ENCODE measurements at places on chromosomes 7 and 10.

DNA sequence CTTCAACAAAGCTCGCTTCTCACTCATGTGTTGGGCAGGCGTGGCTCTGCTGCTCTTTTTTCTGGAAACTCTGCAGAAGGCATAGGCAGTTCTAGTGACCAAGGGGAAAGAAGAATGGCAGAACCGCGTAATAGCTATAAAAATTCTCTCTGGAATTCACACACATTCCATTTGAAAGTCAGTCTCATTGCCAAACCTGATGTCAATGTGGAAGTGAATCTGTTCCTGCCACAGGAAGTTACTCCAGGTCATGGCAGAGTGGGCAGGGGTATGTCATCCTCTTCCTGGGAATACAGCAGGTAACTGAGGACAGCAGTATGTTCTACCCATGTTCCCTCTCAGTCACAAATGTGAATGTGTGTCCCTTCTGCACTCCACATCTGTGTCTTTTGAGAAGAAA lies 8.2 kb upstream of the PAXIP1 start:
- no peak for DNase-seq

- peak; percentile 22 for DNase-seq
Observed at GRCh38 chr10:6014241-6014761, 37.0 kb upstream of the IL15RA start.

- DNase-seq = no peak
Observed at GRCh38 chr10:94210440-94211168, 152.1 kb downstream of the NOC3L start.

GRCh38 chr7:116626886-116627285 lies 45.1 kb upstream of the MET start:
- no peak for DNase-seq

DNA sequence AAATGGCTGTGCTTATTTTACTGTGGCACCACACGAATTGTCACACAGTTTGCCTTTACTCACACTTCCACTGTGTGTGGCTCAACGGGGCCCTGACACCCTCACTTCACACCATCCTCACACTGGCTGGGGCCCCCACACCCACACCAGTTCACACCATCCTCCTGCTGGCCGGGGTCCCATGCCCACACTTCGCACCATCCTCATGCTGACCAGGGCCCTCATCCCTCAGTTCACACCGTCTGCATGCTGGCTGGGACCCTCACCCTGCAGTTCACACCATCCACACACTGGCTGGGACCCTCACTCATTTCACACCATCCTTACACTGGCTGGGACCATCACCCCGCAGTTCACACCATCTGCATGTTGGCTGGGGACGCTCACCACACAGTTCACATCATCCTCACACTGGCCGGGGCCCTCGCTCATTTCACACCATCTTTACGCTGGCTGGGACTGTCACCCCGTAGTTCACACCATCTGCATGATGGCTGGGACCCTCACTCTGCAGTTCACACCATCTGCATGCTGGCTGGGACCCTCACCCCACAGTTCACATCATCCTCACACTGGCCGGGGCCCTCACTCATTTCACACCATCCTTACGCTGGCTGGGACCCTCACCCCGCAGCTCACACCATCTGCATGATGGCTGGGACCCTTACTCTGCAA lies 36.0 kb downstream of the BRI3 start:
- no peak for DNase-seq

DNA sequence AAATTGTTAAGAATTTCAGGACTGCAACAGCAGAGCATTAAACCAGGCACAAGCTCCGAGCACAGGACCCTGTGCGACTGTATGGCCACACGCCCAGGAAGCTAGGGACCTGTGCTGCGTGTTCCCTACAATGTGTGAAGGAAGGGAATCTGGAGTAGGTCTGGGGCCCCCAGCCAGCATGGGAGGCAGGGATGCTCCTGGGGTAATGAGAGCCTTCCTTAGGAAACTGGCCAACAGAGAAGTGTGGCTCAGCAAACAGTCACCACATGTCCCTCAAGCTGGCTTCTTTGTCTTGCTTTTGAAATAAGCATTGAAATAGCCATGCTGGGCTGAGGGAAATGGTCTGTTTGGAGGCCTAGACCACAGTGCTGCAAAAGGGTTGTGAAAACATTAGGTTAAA lies 8.2 kb downstream of the BLNK start:
- DNase-seq = no peak

DNA sequence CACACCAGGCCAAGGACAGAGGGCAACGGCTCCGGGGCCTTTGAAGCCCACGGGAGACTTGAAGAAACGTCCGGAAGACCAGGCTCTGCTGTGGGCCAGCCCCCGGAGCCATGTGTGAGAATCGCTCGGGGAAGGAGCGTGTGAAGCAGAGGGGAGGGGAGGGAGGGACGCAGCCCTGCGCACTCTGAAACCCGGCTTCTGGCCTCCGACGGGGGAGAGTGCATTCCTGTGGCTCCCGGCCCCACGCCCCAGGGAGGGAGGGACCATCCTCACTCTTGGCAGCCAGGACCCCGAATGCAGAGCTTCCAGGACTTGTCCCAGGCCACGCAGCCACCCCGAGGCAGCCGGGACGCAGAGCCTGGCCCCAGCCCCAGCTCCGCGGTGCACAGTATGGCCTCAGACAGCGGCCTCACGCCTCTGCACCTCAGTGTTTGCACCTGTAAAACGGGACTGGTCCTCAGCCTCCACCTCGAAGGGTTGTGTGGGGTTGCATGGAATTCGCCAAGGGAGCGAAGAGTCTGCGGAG lies 67.4 kb downstream of the PDGFA start:
- DNase-seq = no peak

DNA sequence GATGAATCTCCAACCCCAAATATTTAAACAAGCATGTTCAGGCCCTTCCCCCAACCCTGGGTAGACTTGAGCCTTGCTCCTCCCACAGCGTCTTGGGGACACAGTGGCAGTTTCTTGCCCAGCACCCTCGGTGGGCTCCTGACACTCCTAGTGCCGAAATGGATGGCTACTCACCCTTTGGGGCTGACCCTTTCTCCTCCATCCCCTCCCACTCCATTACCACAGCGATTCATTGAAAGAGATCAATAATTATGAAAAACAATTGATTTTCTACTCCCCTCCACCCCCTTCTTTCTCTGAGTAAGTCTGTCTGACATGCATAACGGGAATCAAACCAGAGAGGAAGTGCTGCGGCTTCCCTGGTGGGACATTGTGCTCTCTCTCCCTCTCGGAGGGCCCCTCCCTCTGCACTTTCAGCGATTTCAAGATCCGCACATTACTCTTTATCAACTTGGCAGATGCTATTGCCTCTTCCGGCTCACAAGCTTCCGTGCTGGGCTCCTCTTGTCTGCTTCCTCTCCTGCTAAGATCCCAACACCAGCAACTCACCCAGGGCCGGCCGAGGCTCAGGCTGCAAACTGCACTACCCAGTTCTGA lies 79.0 kb upstream of the PLXNA4 start:
- DNase-seq = no peak

DNA sequence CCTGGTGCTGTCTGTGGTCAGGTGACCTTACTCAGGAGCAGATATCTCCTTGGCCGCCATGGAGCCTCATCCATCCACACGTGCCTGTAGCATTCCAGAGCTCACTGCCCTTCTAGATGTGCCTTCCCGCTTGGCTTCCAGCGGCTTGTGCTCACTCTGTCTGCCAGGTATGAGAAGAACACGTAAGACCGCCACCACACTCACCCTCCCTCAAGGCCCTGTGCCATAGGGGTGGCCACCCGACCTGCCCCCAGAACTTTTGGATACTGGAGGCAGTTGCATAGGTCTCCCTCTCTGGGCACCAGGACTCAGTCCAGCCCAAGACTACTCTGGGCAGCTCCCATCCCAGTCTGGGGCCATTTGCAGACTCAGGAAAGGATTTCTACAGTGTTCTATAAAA lies 4.1 kb downstream of the MARVELD1 start:
- DNase-seq = no peak

GRCh38 chr10:57952741-57953140 lies 315.0 kb downstream of the IPMK start:
- DNase-seq = no peak
